ENCODE measurements at places on chromosomes 4 and X.
A peak's percentile ranks its signal among the peaks of the same experiment; 100 is the strongest.

DNA sequence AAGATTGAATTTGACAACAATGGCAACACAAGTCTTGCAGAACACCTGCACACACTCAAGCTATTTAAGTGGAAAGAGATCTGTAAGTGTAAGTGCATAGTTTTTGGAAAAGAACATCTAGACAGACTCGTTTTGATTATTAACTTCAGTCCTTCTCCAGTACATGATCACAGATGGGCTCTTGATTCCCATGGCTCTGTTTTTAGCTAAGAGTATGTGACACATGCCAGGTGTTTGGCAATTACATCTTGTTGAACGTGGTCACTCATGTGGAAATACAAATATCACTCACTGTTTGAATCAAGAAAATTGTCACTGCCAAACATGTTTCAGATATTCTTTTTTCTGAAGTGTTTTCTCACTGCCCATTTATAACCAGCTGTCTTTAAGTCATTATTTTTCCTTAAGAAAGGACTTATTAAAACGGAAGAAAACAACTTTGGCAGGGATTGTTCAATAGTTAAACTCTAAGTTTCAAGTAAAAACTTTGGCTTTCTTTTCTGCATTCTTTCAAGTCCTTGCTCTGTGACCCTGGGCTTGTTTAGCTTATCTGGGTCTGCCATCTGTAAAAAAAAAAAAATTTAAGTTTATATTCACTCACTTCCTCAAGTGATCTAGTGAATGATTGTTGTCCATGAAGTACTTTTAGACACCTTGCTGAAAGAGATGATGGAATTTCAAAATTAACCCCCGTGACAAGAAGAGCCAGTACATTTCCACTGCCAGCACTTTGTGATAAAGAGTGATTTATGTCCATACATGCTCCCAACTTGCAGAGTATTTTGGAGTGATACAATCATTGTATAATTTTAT, 125.4 kb downstream of the ATXN3L start:
- no peak for DNase-seq

DNA sequence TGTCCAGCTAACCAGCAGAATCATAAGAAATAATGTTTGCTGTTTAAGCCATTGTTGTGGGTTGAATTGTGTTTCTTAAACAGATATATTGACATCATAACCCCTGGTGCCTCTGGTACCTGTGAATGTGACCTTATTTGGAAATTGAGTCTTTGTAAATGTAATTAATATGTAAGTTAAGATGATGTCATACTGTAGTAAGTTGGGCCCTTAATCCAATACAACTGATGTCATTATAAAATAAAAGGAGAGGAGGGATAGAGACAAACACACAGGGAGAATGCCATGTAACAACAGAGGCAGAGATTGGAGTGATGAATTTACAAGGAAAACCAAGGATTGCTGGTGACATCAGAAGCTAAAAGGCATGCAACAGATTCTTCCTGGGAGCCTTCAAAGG, 141.4 kb downstream of the ZIC3 start:
- no peak for DNase-seq

DNA sequence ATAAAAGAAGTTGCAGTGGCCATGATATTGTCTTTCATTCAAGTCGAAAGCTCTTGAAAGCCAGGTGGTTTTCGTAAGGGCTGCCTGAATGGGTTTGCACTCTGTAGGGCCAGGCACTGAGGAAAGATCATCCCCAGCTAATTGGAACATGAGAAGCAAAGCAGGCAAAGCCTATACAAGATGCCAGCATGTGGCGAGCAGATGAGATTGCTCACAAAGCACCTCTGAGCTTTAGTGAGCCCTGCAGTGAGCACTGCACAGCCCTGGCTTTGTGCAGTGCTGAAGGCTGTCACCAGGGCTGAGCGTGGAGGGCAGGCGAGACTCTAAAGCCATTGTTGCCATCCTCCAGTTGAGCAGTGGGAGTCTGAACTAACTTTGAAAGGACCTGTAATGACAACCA, 53.8 kb downstream of the HADH start:
- no peak for DNase-seq

GRCh38 chr4:102862016-102862415, 6.8 kb upstream of the CISD2 start:
- no peak for DNase-seq

- DNase-seq: no peak
These were observed 255 bp downstream of the GYG2 start for GRCh38 chrX:2828959-2829411.

- no peak for DNase-seq
These were observed 1920.5 kb upstream of the PCDH7 start for GRCh38 chr4:28799696-28800095.

DNA sequence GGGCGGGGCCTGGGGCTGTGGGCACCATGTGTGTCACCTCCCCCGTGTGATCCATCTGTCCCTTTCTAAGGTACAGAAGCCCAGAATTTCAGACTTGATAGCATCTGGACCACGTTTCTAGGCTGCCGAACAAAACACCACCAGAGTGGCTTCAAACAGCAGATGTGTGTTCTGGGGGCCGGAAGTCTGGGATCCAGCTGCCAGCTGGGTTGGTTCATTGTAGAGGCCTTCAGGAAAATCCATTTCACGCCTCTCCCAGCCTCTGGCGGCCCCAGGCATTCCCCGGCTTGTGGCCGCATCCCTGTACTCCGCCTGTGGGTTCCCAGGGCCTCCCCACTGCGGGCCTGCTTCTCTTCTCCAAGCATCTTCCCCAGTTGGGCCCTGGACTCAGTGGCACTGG, 39.6 kb upstream of the GPR78 start:
- no peak for DNase-seq

GRCh38 chr4:182207830-182208396, 35.3 kb upstream of the TENM3 start:
- no peak for DNase-seq

DNA sequence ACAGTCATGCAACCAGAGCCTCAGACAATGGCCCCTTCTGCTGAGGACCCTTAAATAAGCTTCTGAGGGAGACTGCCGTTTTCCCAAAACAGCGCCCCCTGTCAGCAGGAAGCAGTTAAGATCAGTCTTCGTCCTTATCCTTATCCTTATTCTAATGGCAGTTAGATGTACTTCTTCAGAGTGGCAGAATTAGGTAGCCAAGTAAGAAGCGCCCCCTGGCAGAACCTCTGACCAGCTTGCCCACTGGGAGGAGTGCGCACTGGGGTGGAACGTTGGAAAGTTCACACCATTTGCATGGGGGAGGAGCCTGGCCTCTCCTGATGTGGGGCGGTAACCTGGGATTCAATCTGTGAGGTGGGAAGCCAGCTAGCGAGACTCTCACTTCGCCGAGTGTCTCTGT, 133.6 kb upstream of the QRFPR start:
- no peak for DNase-seq

- DNase-seq: no peak
These were observed 224.9 kb upstream of the PCDH7 start for GRCh38 chr4:30495251-30495650.

DNA sequence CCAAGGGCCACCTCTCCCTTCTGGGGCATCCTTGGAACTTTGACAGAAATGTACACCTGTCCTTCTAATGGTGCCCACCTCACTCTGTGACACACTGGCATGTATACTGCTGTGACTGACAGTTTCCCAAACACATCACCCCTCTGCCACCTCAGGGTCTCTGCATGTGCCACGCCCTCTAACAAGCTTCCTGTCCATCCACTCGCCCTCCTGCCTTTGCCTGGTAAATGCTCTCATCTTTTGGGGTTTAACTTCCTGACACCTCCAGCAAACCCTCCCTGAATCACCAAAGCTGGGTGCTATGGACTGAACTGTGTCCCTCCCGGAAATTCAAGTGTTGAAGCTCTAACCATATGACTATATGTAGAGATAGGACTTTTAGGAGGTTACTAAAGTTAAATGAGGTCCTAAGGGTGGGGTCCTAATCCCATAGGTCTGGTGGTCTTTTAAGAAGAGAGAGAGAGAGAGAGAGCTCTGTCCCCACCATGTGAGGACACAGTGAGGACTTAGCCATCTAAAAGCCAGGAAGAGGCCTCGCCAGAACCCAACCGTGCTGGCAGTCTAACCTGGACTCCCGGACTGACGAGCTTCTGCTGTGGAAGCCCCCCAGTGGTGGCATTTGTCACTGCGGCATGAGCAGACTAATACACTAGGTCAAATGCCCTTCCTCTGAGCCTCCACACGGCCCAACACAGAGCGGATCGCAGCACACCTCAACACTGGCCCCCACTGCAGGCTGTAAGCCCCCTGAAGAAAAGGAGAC, 95.6 kb downstream of the AFAP1 start:
- no peak for DNase-seq

DNA sequence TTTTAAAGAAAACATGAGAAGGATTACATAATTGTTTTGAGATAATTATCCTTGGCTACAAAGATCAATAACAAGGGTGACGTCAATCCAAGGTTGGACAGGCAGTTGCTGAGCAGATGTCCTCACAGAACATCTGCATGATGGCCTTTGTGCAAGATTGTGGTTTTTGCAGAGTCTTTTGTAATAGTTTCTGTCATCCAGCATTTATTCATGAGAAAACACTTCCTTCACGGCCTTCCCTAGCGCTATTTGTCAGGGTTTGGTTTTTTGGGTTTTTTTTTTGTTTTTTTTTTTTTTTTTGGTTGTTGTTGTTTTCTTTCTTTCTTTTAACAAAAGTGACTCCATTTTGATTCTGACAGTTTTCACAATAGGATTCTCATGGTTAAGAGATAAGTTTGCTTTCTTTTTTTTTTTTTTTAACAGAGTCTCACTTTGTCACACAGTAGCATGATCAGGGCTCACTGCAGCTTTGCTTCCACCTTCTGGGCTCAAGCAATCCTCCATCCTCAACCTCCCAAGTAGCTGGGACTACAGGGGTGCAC, 31.5 kb upstream of the ELF2 start:
- peak; percentile 92 for DNase-seq

- no peak for DNase-seq
These were observed 63.3 kb downstream of the DCAF8L1 start for GRCh38 chrX:27917713-27918500.

DNA sequence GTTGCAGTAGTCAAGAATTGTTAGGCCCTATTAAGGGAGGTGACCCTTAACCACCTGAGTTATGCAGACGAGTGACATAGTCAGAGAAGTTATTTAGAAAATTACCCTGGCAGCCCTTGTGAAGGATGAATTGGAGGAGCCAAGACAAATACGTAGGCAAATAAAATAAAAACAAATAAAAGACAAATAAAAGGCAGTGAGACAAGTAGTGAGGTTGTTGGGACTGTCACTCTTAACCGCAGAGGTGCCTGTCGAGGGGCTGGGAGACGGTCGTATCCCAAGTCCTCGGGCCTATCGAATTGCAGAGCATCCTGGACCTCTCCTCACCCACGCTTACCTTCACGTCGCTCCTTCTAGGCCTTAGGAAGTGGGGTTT, 58.0 kb upstream of the ZC4H2 start:
- DNase-seq: no peak

DNA sequence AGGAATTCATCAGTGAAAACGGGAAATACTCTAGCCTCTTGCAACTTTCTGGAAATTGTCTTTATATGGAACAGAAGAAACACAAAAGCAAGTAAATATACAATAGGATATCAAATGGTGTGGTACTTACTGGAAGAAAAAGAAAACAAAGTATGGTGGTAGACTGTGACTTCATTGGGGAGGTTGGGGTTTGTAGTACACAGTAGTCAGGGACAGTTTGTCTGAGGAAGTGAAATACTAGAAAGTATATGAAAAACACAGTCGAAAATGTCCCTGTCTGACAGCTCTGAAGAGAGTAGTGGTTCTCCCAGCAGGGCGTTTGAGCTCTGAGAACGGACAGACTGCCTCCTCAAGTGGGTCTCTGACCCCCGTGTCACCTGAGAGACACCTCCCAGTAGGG, 390.0 kb upstream of the NWD2 start:
- no peak for DNase-seq

DNA sequence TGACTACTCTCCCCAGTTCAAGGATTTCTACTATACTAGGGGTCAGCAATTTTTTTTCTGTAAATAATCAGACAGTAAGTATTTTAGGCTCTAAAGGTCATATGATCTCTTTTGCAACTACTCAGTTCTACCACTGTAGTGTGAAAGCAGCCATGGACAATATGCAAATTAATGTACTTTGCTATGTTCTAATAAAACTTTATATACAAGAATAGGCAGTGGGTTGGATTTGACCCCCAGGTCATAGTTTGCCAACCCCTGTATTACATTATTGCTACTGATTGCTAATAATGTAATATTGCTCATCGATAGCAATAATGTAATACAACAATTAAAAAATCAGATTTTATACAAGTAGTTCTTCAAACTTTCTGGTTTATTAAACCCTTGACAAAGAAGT, 59.2 kb upstream of the GPR34 start:
- DNase-seq: no peak

GRCh38 chrX:140480765-140481164, 24.1 kb downstream of the SOX3 start:
- DNase-seq: no peak

- no peak for DNase-seq
These were observed 8.8 kb upstream of the BMP2K start for GRCh38 chr4:78767350-78767749.

DNA sequence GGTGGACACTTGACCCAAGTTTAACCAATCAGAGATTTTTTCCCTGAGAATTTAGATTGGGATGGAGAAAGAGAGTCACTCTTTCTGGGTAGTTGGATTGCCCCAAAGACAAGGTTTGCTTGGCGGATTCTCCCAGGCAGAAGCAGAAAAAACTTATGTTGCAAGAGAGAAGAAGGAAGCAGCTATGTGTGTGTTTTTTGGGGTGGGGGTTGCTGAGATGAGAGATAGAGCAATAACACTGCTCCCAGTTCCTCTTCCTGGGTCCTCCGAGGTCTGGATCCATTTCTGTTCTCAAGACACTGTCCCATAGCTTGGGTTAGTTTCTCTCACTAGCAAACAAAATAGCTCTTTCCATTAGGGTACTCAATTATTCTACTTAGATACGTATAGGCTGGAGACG, 222.1 kb downstream of the STIM2 start:
- no peak for DNase-seq

GRCh38 chr4:43983610-43984009, 465.0 kb downstream of the KCTD8 start:
- no peak for DNase-seq

GRCh38 chr4:142886566-142886965, 40.5 kb upstream of the INPP4B start:
- DNase-seq: no peak

GRCh38 chr4:160864253-160864652, 1299.5 kb downstream of the FSTL5 start:
- no peak for DNase-seq

- DNase-seq: no peak
These were observed 217.9 kb upstream of the KLHL4 start for GRCh38 chrX:87299563-87300160.

GRCh38 chrX:153844509-153845082, 14.3 kb upstream of the PDZD4 start:
- DNase-seq: no peak

- DNase-seq: no peak
These were observed 5.7 kb upstream of the SLC25A4 start for GRCh38 chr4:185137233-185137925.

GRCh38 chrX:112822892-112823291, 17.7 kb downstream of the AMOT start:
- no peak for DNase-seq

All from SIG-M5 (cell line).